ENCODE measurements at places on chromosomes 12 and 14.

DNA sequence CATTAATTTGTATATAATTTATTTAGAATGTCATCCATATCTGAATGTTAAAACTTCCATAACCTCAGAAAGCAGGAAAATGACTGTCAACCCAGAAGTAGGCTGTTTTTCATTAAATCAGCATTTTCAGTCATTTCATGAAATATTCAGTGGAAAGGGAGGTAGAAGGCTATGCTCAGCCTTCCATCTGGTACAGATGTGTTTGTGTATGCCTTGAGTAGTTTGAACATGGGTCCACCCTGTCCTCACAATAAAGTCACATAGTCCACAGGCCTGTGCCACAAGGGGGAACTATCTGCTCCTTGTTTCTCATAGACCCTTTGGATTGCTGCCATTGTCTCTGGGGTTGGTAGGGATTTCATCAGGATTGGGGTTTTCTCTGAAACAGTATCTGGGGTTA lies 9.1 kb downstream of the LACRT start:
- no peak for DNase-seq

- peak; percentile 93 for DNase-seq
These were observed 95.6 kb downstream of the GAS2L3 start for GRCh38 chr12:100668945-100669536.

GRCh38 chr14:29351996-29352705 lies 575.5 kb downstream of the PRKD1 start:
- DNase-seq, result no peak

DNA sequence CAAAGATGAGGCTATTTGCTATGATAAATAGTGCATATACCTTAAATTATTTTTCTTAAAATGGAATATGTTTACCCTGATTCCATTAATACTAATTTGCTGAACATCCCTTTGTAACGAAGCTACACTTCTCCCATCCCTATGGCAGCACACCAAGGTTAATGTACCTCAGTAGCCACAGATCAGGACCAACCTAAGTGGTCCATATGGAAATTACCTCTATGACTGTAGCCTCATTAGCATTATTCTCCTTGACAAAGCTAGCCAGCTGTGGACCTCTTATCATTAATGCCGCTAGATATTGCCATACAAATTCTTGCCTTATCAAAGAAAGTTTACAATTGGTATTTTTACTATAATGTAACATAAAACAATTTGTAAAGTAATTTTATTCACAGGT lies 76.9 kb upstream of the GARIN2 start:
- DNase-seq, result no peak

- no peak for DNase-seq
These were observed 601.8 kb downstream of the SLC16A7 start for GRCh38 chr12:60197589-60197988.

DNA sequence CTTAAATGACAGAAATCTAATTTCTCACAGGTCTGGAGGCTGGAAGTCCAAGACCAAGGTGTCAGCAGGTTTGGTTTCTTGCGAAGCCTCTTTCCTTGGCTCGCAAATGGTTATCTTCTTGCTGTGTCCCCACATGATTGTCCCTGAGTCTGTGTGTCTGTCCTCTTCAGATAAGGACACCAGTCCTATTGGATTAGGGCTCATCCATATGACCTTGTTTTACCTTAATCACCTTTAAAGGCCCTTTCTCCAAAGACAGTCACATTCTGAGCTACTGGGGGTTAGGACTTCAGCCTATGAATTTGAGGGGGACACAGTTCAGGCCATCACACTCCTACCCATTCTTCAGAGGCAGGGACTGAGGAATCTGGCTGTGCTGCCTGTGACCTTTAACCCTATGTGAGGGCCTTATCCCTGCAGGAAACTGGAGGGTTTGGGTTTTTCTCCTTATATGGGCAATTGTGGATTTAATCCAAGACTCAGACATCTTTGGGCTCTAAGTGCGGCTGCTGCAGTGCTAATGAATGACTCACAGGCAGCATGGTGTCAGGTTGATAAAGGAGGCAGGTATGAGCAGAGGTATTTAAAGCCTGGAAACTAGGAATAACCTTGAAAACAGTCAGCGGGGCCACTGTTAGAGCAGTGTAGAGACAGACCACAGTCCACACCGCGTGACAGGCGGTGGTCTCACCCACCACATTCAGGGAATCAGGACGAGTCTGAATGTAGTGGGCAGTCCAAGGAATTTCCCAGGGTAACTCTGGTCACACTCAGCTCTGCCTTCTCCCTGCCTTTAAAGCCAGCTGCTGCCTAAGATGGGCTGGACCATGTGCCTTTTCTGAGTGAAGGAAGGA lies 10.2 kb downstream of the TPCN1 start:
- no peak for DNase-seq

GRCh38 chr14:79137045-79137430 lies 966.9 kb downstream of the NRXN3 start:
- DNase-seq, result no peak

- DNase-seq, result no peak
These were observed 90.4 kb downstream of the CRACR2A start for GRCh38 chr12:3662521-3662921.

DNA sequence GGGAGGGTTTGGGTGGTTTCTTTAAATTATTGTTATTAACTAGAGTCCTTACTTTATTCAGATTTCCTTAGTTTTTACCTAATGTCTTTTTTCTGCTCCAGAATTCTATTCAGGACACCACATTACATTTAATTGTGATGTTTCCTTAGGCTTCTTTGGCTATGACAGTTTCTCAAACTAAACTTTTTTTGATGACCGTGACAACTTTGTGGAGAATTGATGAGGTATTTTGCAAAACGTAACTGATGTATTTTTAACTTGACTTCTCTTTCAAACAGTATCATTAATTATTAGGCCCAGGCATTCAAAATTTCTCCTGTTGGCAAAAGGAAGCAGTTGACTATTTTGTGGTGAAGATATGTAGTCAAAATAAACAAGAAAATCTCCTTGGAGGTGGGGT lies 10.5 kb downstream of the RNASE6 start:
- DNase-seq, result no peak

DNA sequence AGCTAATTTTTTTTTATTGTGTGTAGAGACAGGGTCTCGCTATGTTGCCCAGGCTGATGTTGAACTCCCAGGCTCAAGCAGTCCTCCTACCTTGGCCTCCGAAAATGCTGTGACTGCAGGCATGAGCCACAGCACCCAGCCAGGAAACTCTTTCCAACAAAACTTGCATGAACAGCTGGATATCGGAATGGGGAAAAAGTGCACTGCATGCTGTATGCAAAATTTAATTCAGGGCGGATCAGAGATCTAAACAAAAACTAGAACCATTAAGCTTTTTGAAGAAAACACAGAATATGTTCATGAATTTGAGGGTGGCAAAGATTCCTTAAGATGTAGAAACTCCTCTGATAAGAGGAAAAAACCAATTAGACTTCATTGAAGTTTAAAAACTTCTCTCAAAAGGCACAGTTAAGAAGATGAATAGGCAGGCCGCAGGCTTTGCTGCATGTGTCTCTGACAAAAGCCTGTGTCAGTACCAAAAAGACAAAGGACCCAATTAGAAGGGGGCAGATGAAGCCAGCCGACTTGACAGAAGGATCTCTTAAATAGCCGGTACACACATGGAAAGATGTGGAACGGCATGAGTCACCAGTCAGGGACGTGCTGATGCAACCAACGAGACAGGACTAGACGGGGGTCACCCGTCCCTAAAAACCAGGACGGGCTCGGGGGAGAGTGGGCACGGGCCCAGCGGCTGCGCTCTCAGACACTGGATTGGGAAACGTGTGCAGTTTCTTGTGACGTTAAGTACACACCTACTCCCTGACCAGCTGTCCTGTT lies 34.8 kb upstream of the MMP17 start:
- DNase-seq, result no peak

GRCh38 chr12:66354291-66354690 lies 52.0 kb downstream of the HELB start:
- no peak for DNase-seq

- DNase-seq, result no peak
These were observed 132.7 kb upstream of the USP15 start for GRCh38 chr12:62127516-62127915.

DNA sequence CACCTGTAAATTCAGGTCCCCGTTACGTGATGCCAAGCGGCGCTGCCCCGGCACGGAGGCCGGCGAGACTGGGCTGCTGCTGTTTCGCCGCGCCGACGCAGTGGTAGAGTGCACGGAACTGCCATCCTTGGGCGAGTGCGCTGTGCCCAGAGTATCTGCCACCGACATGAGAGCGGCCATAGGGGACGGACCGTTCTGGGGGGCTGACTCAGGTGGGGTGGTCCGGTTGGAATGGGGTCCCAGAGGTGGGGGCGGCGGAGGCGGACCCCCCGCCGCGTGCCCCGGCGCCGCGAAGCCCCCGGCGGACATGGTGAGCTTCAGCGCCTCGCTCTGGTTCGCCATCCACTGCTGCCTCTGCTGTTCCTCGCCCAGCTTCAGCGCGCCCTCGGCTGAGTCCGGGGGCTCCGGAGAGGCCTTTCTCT lies 2.8 kb downstream of the IRF2BPL start:
- DNase-seq, result no peak

DNA sequence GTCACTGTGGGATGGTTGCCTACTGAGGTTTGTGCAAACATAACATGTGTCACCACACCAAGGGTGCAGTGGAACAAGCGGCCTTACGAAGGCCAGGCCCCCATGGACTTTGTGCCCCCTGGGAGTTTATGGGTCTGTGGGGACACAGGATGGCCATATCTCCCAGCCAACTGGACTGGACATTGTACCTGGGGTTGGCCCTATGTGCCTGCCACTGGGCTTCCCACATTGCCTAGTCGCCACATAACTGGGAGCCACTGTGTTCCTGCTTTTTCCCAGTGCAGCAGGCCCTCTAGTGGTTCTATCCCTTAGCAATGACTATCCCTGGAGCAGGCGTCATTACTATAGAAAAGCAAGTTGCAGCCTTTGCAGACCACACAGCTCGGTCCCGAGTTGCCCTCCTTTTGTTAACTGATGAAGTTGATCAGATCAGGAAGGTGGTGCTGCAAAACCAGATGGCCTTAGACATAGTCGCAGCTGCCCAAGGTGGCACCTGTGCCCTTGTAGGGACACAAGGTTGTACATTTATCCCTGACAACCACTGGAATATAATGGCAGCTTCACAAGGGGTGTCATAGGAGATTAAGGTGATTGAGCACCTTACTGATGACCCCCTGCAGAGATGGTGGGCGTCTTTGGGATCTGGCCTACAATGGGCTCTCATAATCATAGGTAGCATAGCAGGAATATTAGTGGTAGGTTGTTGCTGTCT lies 15.2 kb upstream of the RNASE12 start:
- peak; percentile 75 for DNase-seq

- DNase-seq, result peak; percentile 33
These were observed 25.9 kb downstream of the SYNDIG1L start for GRCh38 chr14:74400031-74400685.

- DNase-seq, result no peak
These were observed 23.0 kb downstream of the STX2 start for GRCh38 chr12:130816097-130816496.

Measured in SK-MEL-5 (cell line).